ENCODE measurements at places on chromosomes 5 and 9.

- DNase-seq, result no peak
These were observed 19.4 kb upstream of the HMCN2 start for GRCh38 chr9:130246126-130246525.

- DNase-seq, result no peak
These were observed 147.5 kb downstream of the NXNL2 start for GRCh38 chr9:88682431-88682831.

DNA sequence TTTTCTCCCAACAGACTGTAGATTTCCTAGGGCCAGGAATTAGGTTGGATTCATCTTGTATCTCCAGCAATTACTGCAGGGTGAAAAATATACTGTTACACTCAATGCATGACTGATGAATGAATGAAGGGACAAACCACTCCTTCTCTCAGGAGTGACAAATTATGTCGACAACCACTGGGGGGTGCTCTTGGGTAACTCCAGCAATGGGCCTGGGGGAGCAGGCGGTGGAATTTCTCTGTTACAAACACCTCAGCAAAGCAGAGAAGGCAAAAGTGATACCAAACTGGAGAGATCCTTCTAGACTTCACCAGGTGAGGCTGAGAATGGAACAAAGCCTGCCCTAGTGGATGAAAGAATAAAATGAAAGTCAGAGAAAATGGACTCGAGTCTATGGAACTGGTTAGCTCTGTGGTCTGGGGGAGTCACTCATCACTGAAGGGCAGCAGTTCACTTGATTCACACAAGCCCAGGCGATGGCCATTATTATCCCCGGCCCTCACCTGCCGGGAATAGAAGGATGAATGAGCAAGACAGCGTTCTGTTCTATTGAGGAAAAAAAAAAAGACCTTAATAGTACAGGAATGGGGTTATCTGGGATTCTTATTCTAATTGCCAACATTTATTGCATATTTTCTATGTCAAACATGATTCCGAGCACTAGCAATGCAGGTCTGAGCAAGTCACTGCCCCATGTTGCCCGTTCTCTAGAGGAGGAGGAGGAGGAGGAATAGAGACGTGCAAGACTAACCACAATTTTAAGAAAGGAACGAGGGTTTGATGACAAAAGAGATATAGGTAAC lies 341.1 kb downstream of the ASTN2 start:
- DNase-seq, result no peak

GRCh38 chr5:180969406-180969805 lies 19.2 kb upstream of the BTNL3 start:
- no peak for DNase-seq

DNA sequence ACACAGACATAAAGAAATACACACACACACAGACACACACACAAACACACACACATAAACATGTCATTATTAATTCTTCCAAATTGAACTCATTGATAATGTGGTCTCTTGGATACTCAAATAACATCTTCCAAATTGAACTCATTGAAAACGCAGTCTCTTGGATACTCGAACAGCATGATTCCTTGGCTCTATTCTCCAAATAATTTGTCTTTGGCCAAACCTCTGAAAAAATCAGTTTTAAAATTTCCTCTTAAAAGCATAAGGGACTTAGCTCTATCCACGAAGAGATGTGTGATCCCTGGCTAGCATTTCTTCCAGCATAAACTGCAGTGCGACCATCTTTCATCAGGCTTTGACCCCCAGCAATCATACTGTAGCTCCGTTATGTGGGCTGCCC lies 296.6 kb downstream of the IRX2 start:
- no peak for DNase-seq

GRCh38 chr9:107488375-107489143 lies 1.0 kb downstream of the KLF4 start:
- DNase-seq, result peak; percentile 93

DNA sequence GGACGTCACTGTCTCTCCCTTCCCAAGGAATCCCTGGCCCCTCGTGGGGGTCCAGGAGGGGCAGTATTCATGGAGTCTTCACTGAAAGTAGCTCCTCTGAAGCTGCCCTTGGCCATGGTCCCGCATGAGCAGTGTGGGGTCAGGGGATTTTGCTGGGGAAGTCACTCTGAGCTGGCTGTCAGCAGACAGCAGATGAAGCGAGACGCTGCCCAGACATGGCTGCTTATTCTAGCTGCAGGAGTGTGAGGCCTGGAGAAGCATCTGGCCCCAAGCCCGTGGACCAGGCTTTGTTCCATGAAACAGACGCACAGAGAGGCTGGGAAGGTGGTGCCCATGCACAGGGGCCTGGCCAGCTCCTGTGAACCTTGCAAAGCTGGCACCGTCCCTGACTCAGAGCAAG lies 21.5 kb upstream of the ASS1 start:
- DNase-seq, result no peak

GRCh38 chr5:79890119-79890929 lies 100.7 kb downstream of the MTX3 start:
- no peak for DNase-seq

DNA sequence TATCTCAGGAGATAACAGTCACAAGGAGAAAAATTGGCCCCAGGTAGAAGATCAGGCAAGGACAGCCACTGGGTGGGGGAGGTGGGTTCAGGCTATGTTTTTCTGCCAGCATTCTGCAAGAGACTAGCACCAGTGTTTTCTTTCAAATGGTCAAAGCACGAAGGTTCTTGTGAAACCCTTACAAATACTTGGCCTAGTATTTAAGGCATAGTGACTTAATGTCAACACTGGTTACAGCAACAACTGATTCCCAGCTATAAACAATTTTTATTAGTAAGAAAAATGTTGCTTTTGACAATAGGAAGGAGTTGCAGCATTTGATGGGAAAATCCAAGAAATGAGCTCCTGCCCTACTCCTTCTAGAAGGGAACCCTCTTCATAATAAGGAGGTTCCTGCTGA lies 349.6 kb downstream of the SLIT3 start:
- DNase-seq, result no peak

- no peak for DNase-seq
These were observed 110.5 kb downstream of the ADAMTS12 start for GRCh38 chr5:33781286-33781685.

- DNase-seq, result no peak
These were observed 46.4 kb downstream of the MCCC2 start for GRCh38 chr5:71633255-71634155.

DNA sequence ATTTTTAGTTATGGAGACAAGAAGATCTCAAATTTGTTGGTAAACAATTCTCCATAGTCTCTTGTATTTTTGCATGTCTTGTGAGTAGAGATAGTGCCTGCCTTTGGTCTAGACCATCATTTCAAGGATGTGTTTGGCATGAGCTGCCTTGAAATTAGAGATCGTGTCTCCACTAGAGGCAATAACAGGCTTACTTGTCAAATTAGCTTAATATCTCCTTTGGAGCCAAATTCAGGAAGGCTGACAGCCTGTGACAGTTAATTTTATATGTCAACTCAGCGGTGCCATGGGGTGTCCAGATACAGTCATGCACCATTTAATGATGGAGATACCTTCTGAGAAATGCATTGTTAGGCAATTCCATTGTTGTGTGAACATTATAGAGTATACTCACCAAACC lies 24.8 kb upstream of the PRDM9 start:
- DNase-seq, result no peak

- DNase-seq, result peak; percentile 61
These were observed 2.1 kb upstream of the PHF2 start for GRCh38 chr9:93574091-93574899.

DNA sequence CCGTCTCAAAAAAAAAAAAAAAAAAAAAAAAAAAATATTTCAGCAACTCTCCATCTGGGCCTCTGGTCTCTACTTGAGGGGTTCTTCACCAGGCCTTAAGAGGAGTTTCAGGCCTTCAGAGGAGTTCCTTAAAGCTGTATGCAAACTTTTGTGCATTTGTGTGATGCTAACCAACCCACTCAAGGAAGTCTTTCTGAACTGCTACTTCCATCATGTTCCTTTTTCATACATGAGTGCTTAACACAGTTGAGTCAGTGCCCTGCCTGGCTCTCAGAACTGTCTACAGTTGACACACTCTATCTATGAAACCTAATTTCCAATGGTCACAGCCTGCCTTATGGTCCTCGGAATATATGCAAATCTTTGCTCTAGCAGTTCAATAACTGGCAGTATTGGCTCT lies 146.5 kb downstream of the MEF2C start:
- no peak for DNase-seq

DNA sequence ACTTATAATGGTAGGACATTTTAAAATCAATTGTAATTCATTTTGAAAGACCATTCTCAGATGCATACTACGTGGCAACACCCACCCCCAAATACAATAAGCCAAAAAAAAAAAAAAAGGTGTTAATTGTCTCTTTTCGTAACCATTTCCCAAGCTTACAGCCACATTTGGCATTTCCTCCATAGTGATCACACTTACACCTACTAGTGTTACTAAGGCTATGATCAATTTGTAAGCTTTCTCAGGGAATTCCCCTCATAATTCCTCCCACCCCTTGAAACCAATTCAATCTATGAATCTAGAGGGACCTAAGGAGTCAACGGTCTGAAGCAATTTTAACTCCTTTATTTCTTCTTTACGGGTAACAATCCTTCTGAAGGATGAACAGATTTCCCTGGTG lies 40.1 kb downstream of the NR2F1 start:
- DNase-seq, result no peak

- no peak for DNase-seq
These were observed 384.6 kb upstream of the SLC30A5 start for GRCh38 chr5:68709239-68709638.

GRCh38 chr9:110531776-110532175 lies 47.8 kb downstream of the SVEP1 start:
- no peak for DNase-seq

- no peak for DNase-seq
These were observed 16.2 kb downstream of the QSOX2 start for GRCh38 chr9:136229096-136230065.

DNA sequence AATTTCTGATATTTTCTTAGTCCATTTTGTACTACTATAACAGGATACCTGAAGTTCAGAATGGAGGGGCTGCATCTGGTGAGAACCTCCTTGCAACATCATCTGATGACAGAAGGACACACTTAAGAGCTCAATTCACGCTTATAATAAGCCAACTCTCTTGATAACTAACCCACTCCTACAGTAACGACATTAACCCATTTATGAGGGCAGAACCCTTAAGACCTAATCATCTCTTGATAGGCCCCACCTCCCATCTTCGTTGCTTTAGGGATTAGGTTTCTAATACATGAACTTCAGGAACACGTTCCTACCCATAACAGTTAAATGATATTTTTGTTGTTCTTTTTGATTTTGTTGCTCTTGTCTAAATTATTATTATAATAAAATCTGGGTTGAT lies 69.4 kb downstream of the TNPO1 start:
- DNase-seq, result no peak

GRCh38 chr5:180618829-180619562 lies 27.7 kb upstream of the SCGB3A1 start:
- DNase-seq, result no peak

DNA sequence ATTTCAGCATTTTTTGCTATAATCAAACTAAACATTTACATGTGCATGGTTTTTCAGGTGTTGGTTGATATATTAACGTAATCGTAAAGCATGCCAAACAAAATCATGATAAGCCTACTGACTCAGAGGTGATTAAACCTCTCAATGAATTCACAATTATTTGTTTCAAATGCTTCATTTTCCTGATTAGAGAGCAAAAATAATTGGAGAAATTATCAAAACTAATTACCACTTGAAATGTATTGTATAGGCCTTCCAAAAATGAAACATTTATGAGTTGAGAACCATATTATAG lies 45.7 kb upstream of the JMY start:
- no peak for DNase-seq

- DNase-seq, result peak; percentile 100
These were observed at the start of gene HSPA5 for GRCh38 chr9:125241000-125241862. Gene HSPA5, minus strand, starts transcription at chr9:125241343. Its CDS starts 217 bp downstream, at chr9:125241126.

GRCh38 chr9:32571969-32572899 lies 725 bp downstream of the NDUFB6 start:
- no peak for DNase-seq

- no peak for DNase-seq
These were observed 186.3 kb downstream of the SGCD start for GRCh38 chr5:156513123-156513815.

DNA sequence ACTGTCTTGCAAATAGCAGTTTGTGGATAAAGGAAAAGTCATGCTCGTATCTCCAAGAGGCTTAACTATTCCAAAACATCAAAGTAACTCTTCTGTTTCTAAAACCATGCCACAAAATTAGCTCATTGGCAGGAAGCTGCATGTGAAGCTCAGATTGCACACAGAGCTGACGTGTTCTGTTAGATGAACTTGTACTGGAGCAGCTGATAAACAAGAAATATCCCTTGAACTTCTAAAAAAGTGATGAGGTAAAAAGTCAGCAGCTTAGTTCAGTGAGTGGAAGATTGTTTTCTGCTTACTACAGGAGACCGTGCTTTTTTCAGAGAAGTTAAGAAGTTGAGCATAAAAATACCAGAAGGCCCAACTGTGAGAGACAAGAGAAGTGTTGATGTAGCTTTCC lies 113.2 kb downstream of the SLC12A2 start:
- DNase-seq, result no peak

- DNase-seq, result no peak
These were observed 15.7 kb downstream of the DAB2 start for GRCh38 chr5:39409033-39409432.

GRCh38 chr5:68428231-68428811 lies 212.8 kb downstream of the PIK3R1 start:
- no peak for DNase-seq

- DNase-seq, result no peak
These were observed 167.3 kb downstream of the GNAQ start for GRCh38 chr9:77864211-77864889.

DNA sequence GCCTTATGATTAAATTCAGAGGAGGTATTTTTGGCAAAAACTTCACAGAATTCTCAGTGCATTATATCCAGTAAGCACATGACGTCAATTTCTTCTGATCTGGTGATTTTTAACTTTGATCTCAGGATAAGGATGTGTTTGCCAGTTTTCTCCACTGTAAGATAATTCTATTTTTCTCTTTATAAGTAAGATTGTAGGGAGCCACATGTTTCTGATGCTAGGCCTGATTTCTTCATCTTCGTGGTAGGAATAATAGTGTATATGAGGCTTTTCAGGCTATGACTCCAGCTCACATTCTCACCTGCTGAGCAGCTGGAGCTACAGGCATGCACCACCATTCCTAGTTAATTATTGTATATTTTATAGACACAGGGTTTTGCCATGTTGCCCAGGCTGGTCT lies 32.1 kb upstream of the LMNB1 start:
- DNase-seq, result no peak

- no peak for DNase-seq
These were observed 32.6 kb downstream of the SARDH start for GRCh38 chr9:133705576-133705975.

GRCh38 chr9:87102126-87102525 lies 154.8 kb upstream of the GAS1 start:
- DNase-seq, result no peak

All from coronary artery (tissue), 2 donors.